ENCODE measurements at places on chromosomes 7 and 10.

DNA sequence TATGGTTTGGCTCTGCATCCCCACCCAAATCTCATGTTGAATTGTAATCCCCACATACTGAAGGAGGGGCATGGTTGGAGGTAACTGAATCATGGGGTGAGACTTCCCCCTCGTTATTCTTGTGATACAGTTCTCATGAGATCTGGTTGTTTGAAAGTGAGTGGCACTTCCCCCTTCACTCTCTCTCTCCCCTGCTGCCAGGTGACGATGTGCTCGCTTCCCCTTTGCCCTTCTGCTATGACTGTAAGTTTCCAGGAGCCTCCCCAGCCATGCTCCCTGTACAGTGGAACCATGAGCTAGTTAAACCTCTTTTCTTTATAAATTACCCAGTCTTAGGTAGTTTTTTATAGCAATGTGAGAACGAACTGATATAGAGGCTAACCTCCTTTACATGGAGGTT is 16.6 kb downstream of the PLPP4 start:
- no peak for DNase-seq

GRCh38 chr7:43747328-43748105 is 11.0 kb upstream of the BLVRA start:
- no peak for DNase-seq

DNA sequence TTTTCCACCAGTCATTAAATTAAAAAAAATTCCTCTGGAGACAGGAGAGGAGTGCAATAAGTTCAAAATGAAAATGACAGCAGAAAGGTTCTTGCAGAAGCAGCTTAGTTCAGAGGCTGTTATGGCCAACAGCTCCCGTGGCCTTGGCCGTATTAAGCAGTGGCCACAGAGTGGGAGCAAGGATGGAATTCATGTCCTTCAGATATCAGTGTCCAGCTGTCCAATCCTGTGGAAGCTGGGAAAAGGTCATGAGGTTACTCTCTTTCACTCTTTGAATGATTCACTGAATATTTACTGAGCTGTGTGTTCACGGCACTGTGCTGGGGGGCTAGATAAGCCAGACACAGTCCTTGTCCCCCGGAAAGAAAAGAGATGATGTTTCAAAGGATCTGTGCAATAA is 231.8 kb downstream of the BMPER start:
- DNase-seq: no peak

DNA sequence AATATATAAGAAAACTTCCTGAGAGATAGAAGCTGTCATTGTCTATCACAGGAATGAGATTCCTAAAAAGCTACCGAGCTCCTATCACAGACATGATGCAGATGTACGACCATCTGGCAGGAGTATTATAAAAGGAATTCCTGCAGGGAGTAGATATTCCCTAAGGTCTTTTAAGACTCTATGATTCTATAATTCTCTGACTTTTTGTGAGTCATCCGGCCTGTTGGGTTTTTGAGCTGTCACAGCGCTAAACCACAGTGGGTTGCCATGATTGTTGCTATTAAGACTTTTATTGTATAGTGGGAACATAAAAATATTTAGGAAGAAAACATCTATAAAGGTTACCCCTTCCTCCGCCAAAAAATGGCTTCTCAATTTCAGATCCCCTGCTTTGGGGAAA is 223.4 kb downstream of the BMPER start:
- no peak for DNase-seq

GRCh38 chr7:3922175-3922635 is 621.2 kb downstream of the SDK1 start:
- DNase-seq: peak; percentile 54

GRCh38 chr7:88357294-88357693 is 50.6 kb upstream of the STEAP4 start:
- no peak for DNase-seq

GRCh38 chr10:21049482-21049881 is 152.4 kb upstream of the NEBL start:
- DNase-seq: no peak

GRCh38 chr7:90488220-90488619 is 18.8 kb downstream of the PTTG1IP2 start:
- DNase-seq: no peak

DNA sequence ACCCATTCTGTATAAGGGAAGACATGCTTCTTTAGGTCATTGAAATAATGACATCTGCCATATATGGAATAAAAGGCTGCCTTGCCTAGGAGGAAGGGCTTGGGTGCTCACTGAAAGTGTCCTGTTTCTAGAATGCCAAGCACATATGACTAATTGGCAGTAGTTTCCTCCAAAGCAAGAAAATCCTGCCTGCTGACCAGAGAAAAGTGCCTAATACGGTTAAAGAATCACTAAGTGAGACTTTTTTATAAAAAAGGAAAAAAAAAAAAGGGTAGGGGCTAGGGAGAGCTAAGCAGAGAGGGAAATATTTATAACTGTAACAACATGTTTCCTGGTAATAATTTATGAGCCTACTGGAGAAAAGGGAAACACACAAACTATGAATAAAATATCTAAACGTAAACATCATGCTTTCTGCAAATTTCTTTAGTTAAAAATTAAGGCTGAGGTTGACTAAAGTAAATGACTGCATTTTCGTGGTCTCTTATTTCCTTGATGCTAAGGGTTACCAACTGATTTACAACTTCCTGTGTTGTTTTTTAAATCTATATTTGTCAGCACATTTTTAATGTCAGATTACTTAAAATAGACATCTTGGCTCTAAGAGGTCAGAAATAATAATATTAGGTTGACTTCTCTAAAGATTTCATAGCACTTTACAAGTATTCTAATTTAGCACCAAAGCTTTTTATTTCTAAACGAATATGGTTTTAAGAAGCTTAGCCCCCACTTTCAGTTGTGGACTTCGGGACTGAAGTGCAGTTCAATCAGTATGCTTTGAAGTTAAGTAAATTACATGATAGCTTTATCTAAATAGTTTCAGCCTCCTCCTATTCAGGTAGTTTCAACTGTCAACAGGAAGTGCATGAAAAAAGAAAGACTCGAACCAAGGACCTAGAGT is 89.6 kb downstream of the CABCOCO1 start:
- peak; percentile 23 for DNase-seq

GRCh38 chr7:1033546-1034145 is 10.7 kb upstream of the GPR146 start:
- no peak for DNase-seq

GRCh38 chr10:12704488-12704887 is 297.0 kb downstream of the CCDC3 start:
- DNase-seq: no peak

Data from iPS-NIHi11 (cell line).